Activated effector memory CD4-positive, alpha-beta T cell treated with anti-CD3 and anti-CD28 coated beads, Interleukin-2, amount 50 U/mL, for 16 hours (primary cell): ENCODE measurements at places on chromosomes 1 and 21.

GRCh38 chr1:202187041-202187671, 6.4 kb upstream of the LGR6 start:
- no peak for DNase-seq

DNA sequence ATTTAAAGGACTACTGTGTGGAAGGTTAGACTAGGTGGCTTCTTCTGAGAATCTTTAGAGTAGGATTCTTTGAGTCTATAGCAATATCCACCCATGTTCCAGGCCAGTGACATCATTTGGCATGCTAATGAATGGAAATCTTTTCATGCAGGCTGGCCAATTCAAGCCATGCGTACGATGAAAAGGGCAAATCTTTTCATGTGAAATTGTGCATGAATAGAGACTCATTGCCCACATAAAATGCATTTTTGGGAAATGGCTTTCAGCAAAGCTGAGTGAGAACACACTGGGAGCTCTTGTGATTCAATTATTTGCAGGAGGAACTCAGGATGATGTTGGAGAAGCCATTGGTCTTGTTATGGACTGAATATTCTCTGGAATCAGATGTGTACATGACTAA, 324.9 kb upstream of the DAB1 start:
- no peak for DNase-seq

- DNase-seq, result no peak
Observed at GRCh38 chr1:209160230-209160629, 423.3 kb upstream of the CAMK1G start.

- no peak for DNase-seq
Observed at GRCh38 chr1:230103306-230104173, 36.5 kb downstream of the GALNT2 start.

DNA sequence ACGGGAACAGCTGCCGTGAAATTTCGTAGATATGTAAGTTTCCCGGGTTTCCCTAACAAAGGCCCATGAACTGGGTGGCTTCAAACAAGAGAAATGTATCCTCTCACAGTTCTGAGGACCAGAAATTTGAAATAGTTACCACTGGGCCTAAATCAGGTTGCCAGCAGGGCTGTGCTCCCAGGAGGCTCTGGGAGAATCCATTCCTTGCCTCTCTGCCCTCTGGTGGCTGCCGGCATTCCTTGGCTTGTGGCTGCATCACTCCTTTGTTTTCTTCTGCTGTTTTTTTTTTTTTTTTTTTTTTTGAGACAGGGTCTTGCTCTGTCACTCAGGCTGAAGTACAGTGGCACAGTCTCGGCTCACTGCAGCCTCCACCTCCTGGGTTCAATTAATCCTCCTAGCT, 23.7 kb downstream of the UMODL1 start:
- no peak for DNase-seq

DNA sequence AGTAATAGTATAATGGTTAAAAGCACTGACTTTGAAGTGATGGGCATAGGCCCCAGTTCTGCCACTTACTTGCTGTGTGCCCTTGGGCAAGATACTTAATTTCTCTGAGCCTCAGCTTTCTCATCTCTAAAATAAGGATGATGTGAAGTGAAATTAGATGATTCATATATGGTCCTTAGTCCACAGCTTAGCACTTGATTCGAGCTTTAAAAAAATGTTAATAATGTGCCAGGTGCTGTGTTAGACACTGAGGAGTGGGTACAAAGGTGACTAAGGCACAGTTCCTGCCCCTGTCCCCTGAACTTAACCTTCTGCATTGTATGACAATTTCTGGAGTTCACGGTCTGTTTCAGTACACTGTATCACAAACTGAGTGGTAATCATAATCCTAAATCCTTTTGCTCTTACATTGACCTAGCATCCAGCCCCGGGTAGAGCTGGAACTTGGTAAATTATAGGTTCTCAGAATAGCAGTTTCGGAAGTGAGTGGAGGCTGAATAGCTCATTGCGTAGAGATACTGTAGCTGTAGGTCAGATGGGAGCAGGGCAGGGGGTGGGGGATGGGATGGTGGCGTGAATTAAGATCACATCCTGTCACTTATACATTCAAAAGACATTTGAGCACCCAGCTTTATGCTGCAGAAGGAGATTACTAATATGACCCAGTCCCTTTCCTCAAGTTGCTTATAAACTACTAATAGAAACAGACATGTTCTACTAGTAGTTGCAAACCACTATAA, 1.5 kb downstream of the ZNF691 start:
- DNase-seq, result no peak

DNA sequence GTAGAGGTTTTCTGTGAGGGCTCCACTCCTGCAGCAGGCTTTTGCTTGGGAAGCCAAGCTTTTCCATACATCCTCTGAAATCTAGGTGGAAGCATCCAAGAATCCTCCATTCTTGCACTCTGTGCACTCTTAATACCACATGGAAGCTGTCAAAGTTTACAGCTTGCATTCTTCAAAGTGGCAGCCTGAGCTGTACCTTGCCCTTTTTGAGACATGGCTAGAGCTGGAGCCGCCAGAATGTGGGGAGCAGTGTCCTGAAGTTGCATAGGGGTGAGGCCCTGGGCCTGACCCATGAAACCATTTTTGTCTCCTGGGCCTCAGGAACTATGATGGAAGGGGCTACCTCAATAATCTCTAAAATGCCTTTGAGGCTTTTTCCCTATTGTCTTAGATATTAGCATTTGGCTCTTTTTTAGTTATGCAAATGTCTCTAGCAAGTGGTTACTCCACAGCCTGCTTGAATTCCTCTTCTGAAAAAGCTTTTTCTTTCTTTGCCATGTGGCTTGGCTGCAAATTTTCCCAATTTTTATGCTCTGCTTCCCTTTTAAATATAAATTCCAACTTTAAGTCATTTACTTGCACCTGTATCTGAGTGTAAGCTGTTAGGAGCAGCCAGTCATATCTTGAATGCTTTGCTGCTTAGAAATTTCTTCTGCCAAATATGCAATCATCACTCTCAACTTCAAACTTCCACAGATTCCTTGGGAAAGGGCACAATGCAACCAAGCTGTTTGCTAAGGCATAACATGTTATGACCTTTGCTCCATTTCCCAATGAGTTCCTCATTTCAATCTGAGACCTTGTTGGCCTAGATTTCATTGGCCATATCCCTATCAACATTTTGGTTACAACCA, 92.1 kb upstream of the ARTN start:
- DNase-seq, result no peak

DNA sequence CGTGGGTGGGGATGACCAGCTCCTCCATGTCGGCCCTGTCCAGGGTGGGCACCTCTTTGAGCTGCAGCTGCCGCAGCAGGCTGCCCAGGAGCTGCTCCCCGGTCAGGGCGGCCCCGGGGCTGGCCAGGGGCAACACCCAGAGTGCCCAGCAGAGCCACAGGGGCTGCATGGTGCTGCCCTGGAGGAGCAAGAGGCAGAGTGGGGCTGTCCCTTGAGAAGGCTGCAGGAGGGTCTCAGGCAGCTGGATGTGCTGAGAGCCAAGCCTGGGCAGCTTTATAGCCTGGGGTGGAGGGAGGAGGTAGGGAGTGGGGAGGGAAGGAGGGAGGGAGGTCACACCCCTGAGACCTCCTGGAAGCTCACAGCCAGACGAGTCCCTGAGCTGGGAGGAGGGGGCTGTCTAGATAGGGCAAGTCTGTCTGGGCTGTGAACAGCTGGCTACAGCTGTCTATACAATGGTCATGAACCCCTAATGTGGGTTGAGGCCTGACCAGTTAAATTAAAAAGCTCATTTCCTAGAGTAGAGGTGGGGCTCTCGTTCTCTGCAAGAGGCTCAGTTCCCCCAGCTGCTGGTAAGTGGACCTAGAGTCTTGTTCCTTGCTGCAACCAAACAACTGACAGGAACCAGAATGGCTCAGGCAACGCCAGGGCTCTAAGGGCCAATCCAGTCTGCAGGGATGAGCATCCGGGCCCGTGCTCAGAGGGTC, at the start of gene LEFTY1:
Gene LEFTY1 (minus strand): TSS at position 249 of the 704 bp plus-strand sequence. CDS start 80 bp downstream, at position 169.
- DNase-seq, result no peak

DNA sequence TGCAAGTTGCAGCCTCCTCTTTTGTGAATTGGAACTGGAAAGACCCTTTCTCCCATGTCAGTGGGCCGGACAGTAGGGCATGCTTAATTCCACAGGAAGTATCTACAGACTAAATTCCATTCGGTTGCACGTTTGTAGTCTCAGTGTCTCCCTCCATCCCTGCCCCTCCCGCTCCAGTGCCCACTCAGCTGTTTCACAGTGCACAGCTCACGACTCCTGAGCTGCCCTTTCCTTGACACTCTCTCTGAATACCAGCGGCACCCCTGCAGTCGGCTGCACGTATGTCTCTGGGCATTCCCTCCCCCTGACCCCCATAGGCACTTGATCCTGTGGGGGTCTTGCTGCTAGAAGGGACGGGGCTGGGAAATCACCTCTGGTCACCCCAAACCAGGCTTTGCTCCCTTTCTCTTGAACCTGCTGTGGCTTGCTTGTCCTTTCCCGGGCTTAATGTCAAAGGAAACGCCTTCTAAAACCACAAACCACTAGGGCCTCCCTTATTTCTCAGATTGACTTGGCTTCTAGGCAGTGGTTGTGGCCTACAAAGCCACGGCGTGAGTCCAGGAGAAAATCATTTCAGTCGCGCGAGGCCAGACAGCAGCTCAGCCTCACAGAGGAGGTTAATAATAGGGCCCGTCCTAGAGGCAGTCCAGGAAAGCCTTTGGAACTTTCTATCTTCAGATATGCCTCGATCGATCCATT, 365.3 kb upstream of the PROX1 start:
- no peak for DNase-seq

DNA sequence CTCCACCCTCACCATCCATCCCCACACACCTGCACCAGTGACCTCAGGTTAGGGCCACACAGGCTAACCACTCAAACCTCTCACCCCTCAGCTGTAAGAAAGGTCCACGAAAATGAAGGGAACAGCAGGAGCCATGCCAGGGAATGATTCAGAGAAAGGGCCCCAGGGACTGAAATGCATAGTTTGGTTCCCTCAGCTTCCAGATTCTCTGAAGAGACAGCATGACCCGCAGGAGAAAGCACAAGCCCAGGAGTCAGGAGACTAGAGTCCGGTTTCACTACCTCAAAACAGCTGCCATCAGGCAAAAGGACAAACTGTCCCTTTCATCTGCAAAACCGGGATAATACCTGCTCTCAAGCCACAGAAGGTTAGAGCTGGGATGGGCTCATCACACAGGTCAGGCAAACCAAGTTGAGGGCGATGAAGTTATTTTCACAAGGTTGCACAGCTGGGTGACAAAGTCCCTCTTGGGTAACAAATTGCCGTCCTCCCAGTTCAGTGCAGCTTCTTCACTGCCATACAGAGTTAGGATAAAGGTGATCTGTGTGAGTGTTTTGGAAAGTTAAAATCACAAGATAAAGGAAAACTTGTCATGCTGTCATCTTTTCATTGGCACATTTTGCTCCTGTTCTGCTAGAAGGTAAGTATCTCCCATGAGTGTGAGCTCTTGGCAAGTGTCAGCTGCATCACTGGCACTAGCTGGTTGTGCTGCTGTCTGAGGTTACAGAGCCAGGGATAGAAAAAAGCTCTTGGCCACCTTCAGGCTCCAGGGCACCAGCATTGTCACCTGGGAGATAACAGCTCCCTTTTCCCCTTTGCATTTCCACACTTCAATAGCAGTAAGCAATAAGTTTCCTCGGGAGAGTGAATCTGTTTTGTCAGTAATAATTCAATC, 120.4 kb downstream of the KCNH1 start:
- no peak for DNase-seq

GRCh38 chr1:69728206-69728605, 160.5 kb downstream of the LRRC7 start:
- no peak for DNase-seq

DNA sequence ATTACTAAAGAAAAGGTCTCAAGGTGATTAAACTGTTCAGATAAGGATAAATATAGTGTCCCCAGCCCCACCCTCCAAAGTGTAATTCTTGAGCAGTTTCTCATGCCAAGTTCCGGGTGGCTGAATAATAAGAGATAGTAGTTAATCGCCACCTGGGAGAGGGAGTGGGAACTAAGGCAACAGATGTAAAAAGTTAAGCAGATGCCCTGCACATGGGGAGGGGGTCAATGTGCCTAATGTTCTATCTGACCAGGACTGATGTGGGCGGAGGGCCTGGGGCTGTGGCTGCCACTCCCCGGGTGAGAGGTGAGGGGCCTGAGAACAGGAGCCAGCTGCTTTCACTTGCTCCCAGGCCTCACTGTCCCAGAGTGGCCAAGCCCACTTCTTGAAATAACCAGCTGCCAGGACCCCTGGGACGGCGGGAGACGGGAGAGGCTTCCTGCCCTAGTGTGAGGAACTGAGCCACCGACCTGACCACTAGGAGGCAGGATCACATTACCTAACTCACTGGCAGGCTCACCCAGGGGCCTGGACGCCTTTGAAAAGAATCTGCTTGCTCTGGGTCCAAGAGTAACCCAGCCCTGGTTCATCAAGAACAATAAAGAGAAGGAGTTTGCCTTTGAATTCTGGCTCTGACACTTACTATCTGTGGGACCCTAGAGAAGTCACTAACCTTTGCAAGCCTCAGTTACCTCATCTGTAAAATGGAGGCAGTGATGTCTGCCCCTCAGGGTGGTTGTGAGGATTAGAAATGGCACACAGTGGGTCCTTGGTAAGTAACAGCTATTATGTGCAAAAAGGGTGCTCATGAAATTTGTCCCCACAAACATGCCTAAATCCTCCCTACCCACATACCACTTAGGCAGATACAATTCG, 179.2 kb downstream of the ATG4C start:
- no peak for DNase-seq

GRCh38 chr1:168234846-168235547, 9.2 kb downstream of the SFT2D2 start:
- DNase-seq, result peak; percentile 70
